ENCODE measurements at places on chromosomes 6 and 20.

- no peak for DNase-seq
Observed at GRCh38 chr20:13913572-13913971, 76.8 kb downstream of the SEL1L2 start.

DNA sequence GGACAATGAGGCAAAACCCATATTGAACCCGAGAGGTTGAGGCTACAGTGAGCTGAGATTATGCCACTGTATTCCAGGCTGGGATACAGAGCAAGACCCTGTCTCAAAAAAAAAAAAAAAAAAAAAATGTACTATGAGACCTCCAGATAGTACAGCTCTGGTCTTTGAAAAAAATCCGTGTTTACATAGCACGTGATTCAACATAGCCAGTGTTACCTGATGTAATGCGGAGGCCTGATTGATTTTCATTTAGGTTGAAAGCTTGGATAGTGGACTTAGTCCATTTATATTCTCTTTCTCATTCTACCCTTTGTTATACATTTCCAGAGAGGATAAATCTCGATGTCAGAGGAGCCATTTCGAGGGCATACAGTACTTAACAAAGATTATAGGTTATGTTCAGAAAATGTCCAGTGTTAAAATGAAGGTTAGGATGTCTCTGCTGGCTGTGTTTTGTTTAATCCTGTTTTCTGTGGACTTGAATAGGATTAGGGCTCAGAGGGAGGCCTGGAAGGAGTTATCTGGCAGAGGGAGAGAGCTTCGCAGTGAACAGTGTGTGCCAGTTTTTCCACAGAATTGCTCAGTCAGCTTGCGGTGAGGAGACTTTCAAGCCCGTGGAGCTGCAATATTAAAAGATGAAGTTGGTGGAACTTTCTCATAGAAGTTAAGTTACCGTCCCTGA, 33.9 kb upstream of the BCLAF1 start:
- DNase-seq: no peak

GRCh38 chr6:55994531-55994930, 119.1 kb upstream of the BMP5 start:
- no peak for DNase-seq

DNA sequence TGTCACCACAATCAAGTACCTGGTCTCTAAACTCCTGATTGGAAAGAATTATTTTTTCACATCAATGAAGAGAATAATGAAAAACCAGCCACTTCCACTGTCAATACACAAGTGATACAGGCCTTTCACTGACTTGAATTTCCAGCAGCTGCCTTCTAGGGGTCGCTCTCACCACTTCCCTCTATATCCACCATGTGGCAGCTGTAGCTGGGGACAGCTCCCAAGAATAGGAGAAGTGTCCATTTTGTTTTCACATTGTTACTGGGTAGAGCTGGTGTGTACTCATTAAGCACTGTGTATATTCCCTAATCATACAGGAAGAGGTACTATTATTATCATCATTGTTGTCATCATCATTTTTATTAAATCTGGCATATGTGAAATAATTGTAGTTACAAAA, 438.4 kb upstream of the SPTLC3 start:
- DNase-seq: peak; percentile 4

GRCh38 chr20:61120595-61121515, 131.2 kb upstream of the CDH4 start:
- DNase-seq: peak; percentile 88

DNA sequence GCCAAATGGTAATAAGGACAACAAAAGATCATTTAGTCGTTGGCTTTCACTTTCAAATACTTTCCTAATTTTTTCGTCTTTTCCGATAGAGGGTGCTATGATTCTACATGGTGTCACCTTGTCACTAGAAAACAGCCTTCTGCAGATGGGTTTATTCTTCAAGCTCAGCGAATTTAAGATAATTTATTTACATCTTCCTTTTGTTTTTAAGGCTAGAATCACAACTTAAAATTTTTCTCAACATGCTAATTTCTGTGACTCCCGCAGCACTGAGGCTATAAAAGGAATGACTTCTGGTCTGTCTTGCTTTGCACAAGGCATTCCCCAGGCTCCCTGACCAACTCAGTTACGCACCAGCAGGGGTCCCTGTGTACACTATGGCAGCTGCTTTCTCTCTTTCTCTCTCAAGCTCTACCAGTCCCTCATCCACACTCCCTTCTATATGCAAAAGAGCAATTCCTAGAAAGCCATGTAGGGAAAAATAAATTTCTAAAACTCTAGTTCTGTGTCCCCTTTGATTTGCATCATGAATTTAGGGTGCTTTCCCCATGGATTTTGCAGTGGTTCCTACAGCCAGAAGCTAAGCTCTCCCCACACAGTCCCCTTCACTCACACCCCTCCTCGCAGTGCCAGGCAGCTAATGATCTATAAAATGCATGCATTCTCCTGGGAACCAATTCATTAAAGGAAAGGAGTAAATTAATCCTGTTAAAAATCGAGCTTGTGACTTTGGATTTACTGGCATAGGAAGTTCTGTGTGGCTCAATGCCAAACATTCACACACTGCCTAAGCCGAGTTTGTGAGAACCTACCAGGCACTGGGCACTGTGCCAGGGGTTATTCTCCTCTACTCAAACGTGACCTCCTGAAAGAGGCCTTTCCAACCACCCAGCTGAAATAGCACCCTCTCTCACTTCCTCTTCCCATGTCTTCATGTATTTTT, 74.5 kb downstream of the DCDC2 start:
- peak; percentile 94 for DNase-seq

- no peak for DNase-seq
Observed at GRCh38 chr6:131574133-131574532, 1.1 kb downstream of the ARG1 start.

- DNase-seq: no peak
Observed at GRCh38 chr6:42629845-42630244, 66.0 kb downstream of the UBR2 start.

- no peak for DNase-seq
Observed at GRCh38 chr20:5974531-5974930, 24.1 kb downstream of the MCM8 start.

DNA sequence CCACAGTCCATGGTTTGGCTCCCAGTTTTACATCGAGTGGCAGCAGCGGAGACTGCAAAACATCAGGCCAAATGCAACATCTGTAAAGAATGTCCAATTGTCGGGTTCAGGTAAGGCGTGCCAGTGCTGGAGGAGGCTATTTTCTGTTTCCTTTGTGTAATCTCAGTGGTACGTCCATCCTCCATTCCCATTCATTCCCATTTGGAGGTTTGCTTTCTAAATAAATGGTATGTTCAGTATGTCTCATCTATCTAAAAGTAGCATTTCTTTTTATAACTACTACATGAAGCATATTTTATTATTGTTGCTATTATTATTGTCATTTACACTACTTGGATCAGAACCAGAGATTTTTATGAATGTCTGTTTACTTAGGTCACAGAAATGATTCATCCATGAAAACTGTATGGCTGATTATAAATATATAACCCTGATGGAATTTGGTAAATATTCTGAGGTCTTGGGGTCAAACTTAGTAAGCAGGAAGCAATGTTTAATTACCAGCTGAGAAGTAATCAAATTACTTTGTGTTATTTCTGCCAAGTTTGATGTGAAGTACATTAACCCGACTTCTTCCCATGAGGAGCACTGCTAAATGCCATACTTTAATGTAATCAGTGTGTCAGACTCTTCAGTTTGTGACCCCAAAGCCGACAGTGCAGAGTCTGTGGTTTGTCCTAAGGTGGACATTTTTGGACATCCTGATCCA, 512.9 kb downstream of the UTRN start:
- no peak for DNase-seq

DNA sequence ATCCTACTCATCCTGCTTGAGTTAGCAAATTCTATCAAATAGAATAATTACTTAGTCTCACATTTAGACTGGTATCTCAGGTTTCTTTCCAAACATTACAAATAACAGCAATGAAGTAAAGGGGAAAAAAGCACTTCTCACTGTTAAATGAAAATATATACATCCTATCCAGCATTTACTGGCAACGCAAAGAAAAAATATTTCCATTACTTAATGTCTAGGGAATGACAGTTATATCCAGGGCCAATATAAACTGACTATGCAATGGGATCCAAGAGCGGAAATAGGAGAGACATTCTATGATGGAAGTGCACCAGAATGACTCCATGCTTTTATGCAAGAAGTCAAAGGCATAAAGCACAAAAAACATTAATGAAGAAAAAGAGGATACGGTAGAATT, 60.3 kb downstream of the ME1 start:
- no peak for DNase-seq

GRCh38 chr6:14664112-14664601, 546.6 kb downstream of the CD83 start:
- no peak for DNase-seq

- DNase-seq: no peak
Observed at GRCh38 chr6:71333050-71333449, 44.4 kb downstream of the OGFRL1 start.

DNA sequence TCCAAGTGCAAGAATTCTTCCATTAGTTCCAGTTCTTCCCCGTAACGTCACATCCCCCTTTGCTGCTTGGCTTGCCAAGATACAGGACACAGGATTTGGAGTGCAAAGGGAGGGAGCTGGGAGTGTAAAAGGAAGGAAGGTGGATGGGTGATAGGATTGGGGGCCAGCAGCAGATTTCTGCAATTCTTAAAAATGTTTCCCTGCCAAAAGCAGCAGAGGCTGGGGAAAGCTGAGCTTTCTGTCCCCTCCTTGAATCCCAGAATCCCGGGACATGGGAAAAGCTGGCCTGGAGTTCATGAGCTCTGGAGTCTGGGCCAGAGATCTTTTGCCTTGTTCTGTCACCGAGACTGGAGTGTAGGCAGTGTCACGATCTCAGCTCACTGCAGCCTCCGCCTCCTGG, 60.0 kb upstream of the EPB41L1 start:
- DNase-seq: no peak

DNA sequence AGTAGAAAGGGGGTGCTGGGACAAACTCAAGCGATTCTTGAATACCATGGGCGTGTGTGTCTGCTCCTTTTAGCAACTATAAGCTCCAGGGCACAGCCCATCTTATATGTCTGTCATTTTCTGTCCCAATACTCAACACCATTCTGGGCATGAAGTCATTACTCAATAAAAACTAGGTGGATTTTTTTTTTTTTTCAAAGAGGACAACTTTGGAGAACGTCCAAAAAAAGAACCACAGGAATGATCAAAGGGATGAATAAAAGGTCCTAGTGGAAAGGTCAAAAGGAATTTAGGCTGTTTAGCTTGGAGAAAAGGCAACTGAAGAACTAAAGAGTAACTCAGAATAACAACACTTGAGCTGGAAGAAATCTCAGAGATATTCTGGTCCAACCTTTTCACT, 24.4 kb downstream of the UQCC1 start:
- no peak for DNase-seq

DNA sequence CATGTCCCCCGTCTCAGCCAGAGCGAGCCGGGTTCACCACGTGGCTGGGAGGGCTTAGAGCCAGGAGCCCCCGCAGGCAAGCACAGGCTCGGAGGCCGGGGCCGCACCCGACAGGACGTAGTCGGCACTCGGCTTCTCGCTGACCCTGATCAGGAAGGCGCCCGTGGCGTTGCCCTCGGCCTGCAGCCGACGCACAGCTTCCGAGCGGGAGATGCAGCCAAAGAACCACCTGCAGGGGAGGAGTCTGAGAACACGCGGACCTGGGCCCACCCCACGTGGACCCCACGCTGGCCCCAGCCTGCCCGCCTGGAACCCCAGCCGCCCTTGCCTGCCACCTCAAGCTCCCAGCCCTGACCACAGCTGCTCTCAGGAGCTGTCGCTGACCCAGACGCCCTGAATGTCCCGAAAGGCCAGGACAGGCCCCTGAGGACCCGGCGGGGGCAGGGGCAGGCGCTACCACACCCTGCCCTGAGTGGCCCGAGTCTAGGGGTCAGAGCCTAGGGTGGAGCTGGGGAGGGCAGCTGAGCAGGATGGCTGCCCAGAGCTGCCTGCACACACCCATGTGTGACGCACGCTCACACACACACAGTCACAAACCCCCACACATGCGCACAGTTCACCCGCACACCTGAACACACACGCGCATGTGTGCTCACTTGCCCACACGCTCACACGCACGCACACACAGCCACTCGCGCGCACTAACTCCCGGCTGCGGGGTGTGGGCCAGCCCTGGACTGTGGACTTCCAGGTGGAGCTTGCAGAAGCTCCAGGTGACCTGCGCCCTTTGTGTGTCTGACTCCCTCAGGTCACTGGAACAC, 2.1 kb downstream of the PTK6 start:
- DNase-seq: no peak

DNA sequence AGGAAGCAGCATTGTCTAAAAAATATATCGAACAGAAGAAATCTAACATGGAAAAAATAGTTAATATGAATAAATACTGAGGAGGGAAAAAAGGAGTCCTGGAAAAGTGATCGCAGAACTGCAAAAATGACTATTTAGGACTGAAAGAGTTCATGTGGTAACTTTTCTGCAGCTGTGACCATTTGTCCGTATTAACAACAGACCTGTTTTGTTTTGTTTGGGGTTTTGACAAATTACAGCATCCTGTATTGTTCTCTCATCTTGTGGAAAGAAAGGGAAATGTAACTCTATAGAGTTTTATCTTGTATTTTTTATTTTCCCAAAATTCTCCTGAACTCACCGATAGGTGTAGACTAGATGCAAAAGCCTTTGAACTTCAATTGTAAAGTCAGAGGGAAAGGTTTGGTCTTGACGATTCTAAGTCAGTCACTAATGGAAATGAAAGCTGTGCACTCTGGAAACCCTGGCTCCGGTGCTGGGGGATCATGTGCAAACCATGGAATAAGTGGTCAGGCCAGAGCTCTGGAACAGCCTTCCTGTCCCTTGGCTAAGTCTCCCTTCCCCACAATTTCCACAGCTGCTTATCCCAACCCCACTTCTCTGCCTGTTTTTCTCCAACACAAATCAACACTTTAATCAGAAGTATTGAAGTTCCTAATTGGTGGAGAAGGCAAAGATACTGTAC, 51.2 kb upstream of the MARCKS start:
- DNase-seq: no peak

- DNase-seq: no peak
Observed at GRCh38 chr6:13435477-13436246, 51.7 kb downstream of the GFOD1 start.

- no peak for DNase-seq
Observed at GRCh38 chr20:39541136-39541803, 579.1 kb downstream of the DHX35 start.

DNA sequence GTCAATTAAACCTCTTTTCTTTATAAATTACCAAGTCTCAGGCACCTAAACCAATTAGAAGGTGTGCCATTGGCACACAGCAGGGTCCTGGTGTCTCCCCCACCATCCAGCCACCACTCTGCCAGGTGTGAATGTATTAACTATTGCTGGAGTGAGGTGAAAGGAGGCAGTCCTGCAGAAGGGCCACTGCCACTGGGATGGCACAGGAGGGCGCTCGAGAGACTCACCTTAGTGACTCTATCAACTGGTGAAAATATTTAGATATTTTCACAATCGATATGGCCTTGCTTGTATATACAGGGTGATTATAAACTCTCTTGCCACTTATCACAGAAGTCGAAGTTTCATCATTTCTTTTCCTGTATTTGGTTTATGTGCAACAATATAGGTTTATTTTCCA, 145.6 kb upstream of the ESR1 start:
- DNase-seq: no peak
